ENCODE measurements at places on chromosomes 7 and 10. TPM values are rescaled to one million over a fixed set of nuclear protein-coding genes. Genes with fewer than 3 reads are reported as not detected.

DNA sequence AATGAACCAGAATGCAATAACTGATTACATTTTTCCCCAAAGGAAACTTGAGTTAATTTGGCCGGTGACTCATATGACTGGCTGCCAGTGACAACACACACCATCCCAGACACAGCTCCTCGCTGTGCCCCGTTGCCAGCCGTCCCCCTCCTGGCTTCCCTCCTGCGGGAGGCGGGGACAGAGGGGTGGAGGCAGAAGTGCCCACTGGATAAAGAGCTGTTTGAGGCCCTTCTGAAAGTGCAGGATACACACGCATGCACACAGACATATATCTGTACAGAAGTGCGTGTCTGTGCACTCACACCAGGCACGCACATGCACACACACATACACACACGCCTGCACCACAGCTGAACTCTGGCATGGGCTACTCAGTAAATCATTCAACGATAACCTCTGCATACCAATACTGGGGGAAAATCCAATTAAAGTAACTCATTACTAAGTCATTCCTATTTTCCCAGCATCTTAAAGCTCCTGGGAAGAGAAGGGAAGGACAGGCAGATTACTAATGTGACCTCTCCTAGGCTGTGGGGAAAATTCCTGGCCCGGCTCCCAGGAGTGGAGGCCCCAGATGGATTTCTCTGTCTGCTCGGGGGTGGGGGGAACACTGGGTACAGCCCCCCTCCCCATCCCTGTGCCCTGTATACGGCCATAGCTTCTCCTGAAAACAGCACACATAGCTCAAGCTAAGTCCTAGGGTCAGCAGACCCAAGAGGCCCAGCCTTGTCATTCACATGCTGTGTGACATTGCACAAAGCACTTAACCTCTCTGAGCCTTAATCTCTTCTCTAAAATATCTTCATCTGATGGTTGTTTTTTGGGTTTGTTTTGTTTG, 52.3 kb upstream of the MYL10 start:
- no peak for DNase-seq
- no peak overlapping the region for H3K27ac ChIP-seq
- no peak overlapping the region for H3K4me3 ChIP-seq

GRCh38 chr10:104331208-104331838, 6.9 kb downstream of the ITPRIP start:
- H3K4me1 ChIP-seq = peaks cover 100% of the 10 kb centered on the region
- DNase-seq = peak; percentile 78
- no peak overlapping the region for H3K4me3 ChIP-seq
- H3K27me3 ChIP-seq = no peaks in the 10 kb centered on the region
- H3K27ac ChIP-seq = peak overlapping the region; percentile 95

- no peaks in the 10 kb centered on the region for H3K27me3 ChIP-seq
- no peaks in the 10 kb centered on the region for H3K36me3 ChIP-seq
- no peak for DNase-seq
- H3K4me1 ChIP-seq = peaks cover 7% of the 10 kb centered on the region
These were observed 104.3 kb downstream of the AHR start for GRCh38 chr7:17402628-17403278.

DNA sequence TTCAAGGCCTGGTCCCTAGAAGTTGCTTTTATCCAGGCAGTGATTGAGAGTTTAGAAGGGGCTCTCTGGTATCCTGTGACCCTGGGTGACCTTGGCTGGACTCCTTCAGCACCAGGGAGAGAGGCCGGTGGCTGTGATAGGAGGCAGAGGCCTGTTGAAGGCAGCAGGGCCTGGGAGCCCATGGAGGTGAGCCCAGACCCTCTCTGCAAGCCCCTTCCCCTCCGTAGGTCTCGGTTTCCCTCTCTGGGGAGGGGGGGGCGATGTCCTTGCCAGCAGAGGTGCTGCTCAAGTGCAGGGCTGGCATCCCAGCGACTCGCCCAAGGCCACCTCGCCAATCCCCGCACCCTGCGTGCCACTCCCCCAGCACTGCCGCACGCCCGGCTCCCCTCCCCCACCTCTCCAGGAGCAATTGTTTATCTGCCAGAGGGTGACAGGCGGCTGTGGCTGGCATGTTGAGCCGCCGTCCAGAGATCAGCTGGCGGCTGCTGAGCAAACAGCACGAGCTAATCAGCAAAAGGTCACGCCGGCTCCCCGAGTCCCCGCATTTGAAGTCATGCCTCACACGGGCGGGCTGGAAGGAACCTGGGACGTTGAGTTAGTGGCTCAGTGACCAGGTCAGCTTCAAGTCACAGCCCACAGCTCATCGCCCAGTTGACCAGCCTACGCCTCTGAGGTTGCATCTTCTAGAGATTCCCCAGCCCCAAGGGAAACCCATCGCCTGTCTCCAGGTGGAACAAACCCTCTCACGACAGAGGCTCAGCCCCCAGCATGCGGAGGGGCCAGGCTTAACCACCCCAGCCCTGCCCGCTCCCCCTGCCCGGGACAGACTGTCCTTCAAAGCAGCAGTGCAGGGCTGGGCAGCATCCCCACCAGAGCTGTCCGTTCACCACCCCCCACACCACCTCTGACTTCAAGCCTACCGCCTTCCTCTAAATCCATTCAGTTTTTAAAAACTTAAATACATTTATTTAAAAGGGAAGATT, 43.7 kb downstream of the ELFN1 start:
- peaks cover 8% of the 10 kb centered on the region for H3K27me3 ChIP-seq
- H3K36me3 ChIP-seq = no peaks in the 10 kb centered on the region
- H3K27ac ChIP-seq = no peak overlapping the region

DNA sequence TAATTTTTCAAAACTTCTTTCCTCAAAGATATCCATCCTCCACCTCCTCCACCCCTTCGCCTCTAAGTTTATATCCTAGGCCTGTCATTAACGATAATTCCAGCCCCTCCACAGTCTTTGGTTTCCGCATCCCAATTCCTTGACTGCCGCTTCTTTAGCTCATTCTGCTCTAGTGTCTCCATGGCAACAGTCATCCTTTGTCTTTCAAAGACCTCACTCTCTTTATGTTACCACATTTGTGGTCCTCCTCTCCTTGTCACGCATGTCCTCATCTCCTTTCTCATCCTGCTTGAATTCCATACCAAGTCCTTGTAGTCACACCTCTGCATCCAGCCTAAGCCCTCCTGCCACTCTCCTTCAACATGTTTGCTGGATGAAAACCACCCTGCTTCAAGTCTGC, 511.2 kb upstream of the KLF6 start:
- H3K4me1 ChIP-seq = no peaks in the 10 kb centered on the region
- DNase-seq = no peak
- H3K36me3 ChIP-seq = no peaks in the 10 kb centered on the region
- no peak overlapping the region for H3K4me3 ChIP-seq
- no peaks in the 10 kb centered on the region for H3K27me3 ChIP-seq
- H3K27ac ChIP-seq = no peak overlapping the region

DNA sequence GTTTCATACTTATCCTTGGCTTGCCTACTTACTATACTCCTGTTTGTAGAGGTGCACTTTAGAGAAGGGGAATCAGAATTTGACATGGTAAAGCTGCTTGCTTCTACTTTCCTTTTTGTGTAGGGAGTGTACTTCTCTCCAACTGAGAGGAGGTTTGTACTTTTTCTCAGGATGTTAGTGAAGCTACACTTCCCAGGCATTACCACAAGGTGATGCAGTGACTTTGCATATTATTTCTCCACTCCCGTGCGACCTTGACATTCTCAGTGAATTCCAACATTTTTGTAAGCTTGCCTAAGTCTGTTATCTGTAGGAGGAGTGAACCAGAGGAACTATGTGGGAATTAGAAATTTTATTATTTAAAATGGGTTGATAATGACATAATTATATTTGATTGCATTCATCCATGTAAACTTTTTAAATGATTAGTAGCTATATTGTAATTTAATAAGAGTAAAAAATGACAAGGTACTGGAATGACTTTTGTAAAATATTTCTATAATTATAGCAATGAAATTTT, 5.2 kb downstream of the TAX1BP1 start:
- peaks cover 50% of the 10 kb centered on the region for H3K4me1 ChIP-seq
- H3K27ac ChIP-seq = no peak overlapping the region
- no peak overlapping the region for H3K4me3 ChIP-seq
- no peaks in the 10 kb centered on the region for H3K27me3 ChIP-seq

The PIP4K2A gene
- 7.4 TPM for total RNA-seq

The ZNF32 gene
- total RNA-seq = 45.4 TPM
